ENCODE measurements at places on chromosomes 7 and 10. TPM values are rescaled to one million over a fixed set of nuclear protein-coding genes. Genes with fewer than 3 reads are reported as not detected.

- DNase-seq, result no peak
Measured at GRCh38 chr10:52571018-52571417, 201.6 kb downstream of the MBL2 start.

Gene SLF2
- 19.9 TPM for total RNA-seq

DNA sequence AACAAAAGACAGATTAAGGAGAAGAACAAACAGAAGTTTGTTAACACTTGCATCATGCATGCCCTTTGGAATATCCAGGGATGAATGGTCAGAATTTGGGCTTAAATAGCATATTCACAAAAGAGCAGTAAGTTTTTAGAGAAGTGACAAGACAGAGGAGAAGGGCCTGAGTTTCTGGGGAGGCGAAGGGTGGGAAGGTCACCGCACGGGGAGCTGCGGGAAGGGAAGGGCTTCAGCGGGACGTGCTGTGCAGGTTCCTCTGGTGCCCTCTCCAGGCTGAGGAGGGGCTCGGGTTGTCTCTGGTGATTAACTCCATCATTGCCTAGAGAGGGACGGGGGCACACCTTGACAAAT is 10.4 kb upstream of the ZNF22 start:
- no peak for DNase-seq

- no peak for DNase-seq
Measured at GRCh38 chr7:116872026-116872425, 9.6 kb downstream of the CAPZA2 start.

Gene GFRA1
- 47.6 TPM for total RNA-seq

Data from MG63 (cell line).